NCI-H1436 treated with DMSO at 0.1 percent for 48 hours (cell line): ENCODE measurements at places on chromosomes 6 and 20.

DNA sequence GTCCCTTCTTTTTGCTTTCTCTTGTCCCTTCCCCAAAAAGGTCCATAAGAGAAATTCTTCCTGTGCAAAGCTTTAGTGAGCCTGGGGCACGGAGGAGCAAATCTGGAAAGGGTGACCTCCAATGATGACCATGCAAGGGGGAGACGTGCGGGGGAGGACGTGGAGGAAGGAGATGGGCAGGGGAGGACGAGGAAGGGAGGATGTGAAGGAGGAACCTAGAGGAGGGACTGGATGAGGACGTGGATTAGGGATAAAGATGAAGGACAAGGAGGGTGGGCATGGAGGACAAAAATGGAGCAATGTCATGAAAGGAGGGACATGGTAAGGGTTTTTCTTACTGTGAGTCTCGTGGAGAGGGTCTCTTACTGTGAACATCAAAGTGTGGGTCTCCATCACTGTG, 139.5 kb downstream of the ERMARD start:
- no peak for DNase-seq

GRCh38 chr6:28635547-28636158, 110.0 kb downstream of the GPX5 start:
- no peak for DNase-seq

- no peak for DNase-seq
Measured at GRCh38 chr20:23299673-23300050, 50.9 kb upstream of the NXT1 start.

DNA sequence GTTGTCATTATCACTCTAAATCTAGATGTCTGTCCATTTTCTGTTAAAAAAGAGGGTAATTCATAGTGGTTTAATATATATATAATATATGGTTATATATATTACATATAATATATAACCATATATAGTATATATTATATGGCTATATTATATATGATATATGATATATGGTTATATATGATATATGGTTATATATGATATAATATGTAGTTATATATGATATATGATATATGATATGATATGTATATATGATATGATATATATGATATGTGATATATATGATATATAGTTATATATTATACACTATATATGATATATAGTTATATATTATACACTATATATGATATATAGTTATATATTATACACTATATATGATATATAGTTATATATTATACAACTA, 8.6 kb downstream of the OR2A4 start:
- no peak for DNase-seq

GRCh38 chr6:26375270-26375669, 7.6 kb upstream of the BTN2A2 start:
- no peak for DNase-seq

DNA sequence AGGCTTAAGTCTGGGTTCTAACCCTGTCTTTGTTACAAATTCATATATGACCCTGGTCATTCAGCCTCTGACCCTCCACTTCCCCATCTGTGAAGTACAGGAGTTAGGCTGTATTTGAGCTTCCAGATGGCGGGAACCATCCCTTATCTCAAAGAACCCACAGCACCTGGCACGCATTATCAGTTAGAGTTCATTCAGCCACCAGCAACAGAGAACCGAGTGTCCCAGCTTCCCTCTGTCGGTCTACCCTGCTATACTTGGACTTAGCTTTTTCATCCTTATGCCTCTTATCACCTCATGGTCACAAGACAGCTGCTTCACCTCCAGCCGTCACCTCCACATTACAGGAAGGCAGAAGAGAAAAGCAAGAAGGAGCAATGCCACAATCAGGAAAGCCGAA, 147.8 kb downstream of the EYA2 start:
- DNase-seq, result no peak

- no peak for DNase-seq
Measured at GRCh38 chr6:33967265-33967767, 163.5 kb upstream of the MLN start.

- DNase-seq, result no peak
Measured at GRCh38 chr6:90461383-90461782, 125.5 kb downstream of the MAP3K7 start.

DNA sequence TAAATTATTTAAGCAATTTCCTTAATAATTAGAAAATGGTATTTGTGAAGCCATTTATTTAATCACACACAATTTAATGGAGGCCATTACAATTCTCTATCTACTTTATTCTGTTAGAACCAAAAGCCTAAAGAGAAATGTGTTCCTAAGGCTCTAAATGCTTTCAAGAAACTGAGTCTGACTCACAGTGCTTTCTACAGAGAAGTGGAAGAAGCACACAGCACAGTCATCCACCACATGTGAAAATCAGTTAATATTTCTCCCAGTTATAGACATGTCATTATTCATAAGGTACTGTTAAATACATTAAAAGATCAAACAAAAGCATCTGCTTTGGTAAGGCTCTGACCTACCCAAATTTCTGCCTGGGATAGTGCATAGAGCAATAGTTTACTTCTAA, 214.4 kb downstream of the ALDH8A1 start:
- no peak for DNase-seq

- DNase-seq, result no peak
Measured at GRCh38 chr6:38027685-38028373, 208.3 kb downstream of the ZFAND3 start.

DNA sequence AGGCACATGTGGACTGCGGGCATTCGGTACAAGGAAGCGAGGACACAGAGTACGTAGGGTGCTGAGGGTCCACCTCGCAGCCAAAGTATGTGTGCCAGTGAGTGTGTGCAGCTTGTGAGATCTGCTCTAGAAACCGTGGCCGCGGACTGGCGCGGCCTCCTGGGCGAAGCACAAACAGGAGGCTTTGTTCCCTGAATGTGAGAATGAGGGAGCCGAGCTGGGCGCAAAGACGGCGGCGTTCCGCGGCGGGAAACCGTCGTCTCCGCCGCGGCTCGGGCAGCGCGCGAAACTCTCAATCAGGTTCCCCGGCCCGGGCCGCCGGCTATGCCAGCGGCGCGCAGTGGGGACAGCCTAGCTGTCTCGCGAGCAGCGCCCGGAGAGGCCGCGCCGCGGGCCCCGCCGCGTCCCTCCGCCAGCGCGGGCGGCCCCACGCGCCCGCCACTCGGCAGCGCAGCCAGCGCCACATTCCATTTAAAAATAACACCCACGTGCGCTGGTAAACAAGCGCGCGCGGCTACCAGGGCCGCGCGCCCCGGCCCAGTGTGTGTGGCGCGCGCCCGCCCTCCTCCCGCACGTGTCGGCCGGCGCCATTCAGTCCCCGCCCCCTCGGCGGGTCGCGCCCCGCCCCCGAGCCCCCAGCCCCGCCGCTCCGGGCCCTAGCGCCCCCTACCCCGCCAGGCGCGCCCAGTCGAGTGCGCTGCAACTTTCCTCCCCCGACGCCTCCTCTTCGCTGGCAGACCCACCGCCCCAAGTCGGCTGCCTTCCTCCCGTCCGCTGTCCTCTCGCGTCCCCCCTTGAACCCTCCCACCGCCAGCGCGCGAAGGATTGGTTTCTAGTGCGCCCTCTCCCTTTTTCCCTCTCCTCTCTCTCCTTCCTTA, 3.0 kb upstream of the FOXO3 start:
- no peak for DNase-seq

DNA sequence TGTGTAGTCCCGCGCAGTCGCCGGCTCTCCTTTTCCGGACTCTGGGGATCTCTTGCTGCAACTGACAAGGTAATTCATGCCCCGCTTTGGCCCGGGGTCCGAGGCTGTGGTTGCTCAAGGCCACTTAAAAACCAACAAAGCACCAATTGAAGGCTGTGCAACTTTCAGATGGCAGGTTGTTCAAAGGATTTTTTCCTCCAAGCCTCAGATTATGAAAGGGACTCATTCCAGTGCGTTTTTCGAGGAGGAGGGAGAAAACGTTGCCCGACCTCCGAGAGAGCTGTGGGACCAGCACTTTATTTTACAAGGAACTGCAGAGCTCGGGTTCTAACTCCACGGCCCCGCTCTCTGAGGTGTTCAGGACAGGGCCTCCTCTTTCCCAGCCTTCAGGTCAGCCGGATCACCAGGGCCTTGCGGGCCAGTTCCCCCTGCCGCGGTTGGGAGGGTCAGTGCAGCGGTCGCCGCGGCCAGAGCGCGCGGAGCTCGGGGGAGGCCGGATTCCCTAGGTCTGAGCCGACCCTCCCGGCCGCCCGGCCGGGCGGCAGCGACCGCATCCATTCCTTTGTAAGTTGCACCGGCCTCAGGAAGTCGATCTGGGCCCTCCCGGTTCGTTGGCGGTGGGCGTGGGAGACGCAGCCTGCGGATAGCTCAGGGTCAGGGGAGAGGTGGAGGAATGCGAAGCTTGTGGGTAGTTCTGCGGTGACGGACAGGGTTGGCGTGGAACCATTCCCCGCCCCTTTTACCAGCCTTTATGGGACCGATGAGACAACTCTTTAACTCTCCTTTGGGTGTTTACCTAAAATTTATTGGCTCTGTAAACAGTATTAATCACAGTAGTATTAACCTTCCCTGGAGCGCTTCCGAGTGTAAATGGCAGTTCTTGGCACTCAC, 1.6 kb downstream of the UTRN start:
- no peak for DNase-seq

DNA sequence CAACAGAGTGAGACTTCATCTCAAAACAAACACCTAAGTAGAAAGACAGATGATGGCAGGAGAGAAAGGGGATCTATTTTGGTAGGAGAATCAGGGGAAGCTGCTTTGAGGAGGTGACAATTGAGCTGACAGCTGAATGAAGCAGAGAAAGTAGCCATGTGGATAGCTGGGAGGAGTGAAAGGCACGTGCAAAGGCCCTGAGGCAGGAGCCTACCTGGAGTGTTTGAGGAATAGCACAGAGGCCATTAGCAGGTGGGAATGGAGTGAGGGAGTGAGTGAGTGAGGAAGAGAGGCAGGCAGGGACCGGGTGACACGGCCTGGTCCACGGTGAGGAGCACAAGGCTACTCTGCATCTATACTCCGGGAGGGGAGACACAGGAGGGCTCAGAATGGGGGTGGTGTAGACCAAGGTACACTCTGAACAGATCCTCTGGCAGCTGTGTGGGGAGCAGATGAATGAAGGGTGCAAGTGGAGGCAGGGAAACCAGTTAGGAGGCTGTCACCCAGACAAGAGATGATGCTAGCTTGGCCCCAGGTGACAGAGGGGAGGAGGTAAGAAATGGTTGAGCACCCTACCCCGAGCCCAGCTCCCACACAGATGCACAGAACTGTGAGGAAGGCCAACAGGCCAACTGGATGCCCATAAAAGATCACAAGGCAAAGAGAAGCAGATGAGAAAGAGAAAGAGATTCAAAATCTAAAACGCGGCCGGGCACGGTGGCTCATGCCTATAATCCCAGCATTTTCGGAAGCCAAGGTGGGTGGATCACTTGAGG, 43.6 kb downstream of the NFATC2 start:
- DNase-seq, result no peak

DNA sequence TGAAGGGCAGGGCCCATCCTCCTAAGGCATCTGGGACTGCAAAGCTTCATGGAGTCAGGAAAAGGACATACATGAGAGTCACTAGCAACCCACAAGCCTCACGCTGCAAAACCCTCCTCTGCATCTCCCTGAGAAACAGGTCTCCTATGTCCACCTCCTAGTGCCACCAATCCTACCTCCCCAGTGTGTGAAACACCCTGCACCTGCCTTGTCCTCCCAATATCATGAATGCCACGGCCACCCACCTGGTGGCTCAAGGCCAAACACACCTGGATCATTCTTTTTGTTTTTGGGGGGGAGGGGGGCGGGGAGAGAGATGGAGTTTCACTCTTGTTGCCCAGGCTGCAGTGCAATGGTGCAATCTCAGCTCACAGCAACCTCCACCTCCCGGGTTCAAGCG, 90.5 kb downstream of the ZMYND8 start:
- no peak for DNase-seq

DNA sequence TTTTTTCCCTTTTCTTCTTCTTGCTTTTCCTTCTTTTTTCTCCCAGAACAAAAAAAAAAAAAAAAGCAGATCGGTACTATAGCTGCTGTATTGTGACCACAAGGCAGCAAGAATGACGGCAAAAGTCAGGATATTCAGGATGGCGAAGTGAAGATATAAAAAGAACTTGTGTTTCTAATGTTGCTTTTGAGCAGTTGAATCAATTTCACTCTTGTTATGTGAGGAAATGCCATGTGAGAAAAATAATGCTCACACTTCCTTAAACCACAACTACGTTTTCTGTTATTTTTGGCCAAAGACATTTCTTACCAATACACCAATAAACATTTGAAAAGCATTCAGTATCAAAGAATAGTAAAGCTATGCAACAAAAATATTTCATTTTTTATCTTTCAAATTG, 510.5 kb downstream of the HACE1 start:
- no peak for DNase-seq

DNA sequence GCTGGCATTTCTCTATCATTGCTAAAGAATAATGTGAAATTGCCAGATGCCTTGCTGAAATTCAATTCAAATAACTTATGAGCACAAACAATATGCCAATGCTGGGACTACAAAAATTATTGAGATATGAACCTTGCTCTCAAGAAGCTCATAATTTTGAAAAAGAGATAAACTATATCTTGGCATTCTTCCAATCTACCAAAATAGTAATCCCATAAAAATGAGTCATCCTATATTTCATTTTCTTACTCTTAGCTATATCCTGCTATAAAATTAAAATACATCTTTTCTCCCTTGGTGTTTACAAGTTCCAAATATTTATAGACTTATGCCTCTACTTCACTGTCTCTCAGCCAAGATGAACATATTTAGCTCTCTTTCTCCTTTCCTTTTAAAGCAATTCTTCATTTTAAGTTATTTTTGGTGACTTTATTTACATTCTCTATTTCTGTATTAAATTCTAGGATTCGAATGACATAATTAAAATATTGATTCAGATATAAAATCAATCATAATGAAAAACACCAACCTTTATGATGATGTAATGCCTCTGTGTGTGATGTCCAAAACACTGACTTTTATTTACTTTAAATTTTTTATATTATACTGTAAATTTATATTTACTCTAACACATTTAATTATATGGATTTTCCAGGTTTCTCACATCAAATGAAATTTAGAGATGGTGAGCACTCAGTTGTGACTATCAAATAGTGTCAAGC, 152.6 kb downstream of the CDK19 start:
- DNase-seq, result no peak

DNA sequence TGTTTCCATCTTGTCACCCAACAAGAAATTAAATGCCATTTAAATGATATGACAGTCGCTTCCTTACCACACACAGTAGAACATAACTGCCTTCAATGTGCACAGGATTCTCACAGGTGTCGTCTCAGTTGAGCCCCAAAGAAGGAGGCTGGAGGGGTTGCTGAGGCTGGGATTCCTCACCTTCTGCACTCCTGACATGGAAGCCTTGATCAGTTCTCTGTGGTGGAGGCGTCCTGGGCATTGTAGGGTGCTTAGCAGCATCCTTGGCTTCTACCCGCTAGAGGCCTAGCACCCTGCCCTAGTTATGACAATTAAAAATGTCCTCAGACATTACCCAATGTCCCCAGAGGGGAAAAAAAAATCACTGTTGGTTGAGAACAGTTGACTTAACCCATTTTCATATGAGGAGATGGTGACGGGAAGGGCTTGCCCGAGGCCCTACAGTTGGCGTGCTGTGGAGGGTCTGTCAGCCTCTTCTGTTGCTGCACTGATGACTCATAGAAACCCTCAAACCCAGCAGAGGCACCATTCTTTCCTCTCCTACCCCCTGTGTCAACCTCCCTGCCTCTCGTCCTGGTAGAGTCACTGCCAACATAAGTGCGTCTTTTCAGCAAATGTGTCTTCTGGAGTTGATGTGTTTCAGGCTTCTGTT, 19.3 kb upstream of the ZNF831 start:
- DNase-seq, result no peak

GRCh38 chr20:50953821-50954220, 4.5 kb downstream of the DPM1 start:
- no peak for DNase-seq

GRCh38 chr6:44537306-44538049, 150.0 kb downstream of the CDC5L start:
- DNase-seq, result peak; percentile 71
